ENCODE measurements at places on chromosomes 12 and 14. TPM values are rescaled to one million over a fixed set of nuclear protein-coding genes. Genes with fewer than 3 reads are reported as not detected.

The SRGAP1 gene
- 52.0 TPM for total RNA-seq

- no peak for DNase-seq
Measured at GRCh38 chr14:36683083-36683724, 21.5 kb downstream of the PAX9 start.

DNA sequence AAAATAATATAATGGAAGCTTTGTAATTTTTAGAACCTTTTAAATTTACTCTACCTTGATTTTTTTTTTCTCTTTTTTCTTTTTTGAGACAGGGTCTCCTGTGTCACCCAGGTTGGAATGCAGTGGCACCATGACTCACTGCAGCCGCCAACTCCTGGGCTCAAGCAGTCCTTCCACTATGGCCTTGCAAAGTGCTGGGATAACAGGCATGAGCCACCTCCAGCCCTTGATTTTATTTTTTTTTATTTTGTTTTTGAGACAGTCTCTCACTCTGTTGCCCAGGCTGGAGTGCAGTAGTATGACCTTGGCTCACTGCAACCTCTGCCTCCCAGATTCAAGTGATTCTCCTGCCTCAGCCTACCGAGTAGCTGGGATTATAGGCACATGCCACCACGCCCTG, 65.3 kb upstream of the TRAF3 start:
- no peak for DNase-seq

DNA sequence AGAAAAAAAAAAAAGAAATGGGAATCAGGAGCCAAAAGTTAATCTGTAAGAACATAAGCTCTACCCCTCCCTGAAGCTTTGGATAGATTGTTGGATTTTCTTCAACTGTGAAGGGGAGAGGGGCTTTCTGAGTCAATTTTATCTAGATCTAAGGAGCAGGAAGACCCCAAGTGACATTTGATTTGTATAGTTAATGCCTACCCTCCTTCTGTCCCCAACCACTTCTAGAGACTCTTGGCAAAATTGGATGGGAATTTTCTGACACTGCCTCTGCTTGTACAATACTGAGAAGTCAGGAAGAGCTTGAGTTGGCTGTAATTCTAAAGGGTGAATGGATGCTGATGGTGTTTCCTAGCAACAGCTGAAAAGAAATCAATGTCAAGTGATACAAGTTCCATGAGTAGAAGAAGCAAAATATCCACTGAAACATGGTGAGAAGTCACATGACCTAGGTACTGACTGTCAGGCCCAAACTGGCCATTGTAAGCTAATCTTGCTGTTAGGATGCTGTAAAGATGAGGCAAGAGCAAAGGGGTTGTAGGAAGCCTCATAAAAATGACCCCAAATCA, 42.2 kb downstream of the NDUFA12 start:
- no peak for DNase-seq

The GPR162 gene
- 145 TPM for total RNA-seq

The TM7SF3 gene
- total RNA-seq, result 30.3 TPM

- no peak for DNase-seq
Measured at GRCh38 chr14:53338192-53338591, 185.1 kb upstream of the DDHD1 start.

The TFCP2 gene
- total RNA-seq, result 21.7 TPM

The C14orf180 gene
- total RNA-seq, result not detected

The TEDC1 gene
- total RNA-seq, result 13.8 TPM

DNA sequence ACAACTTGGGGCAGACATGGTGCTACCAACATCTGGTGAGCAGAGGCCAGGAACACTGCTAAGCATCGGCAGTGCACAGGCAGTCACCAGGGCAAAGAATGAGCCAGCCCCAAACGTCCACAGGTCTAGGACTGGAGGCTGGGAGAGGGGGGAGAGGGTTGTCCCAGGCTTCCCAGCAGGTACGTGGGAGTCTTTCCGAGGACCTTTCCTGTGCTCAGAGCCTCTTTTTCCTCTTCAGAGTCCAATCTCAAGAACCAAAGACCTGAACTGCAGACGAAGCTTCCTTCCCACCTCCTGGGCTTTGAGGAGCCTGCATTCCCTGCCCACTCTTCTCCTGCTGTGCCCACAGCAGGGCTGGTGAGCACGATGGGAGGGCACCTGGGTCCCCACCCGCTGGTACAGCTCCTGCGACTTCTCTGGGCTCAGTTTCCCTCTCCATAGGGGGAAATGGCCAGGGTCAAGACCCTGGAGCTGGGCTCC, 48.7 kb downstream of the DLK1 start:
- DNase-seq, result no peak

DNA sequence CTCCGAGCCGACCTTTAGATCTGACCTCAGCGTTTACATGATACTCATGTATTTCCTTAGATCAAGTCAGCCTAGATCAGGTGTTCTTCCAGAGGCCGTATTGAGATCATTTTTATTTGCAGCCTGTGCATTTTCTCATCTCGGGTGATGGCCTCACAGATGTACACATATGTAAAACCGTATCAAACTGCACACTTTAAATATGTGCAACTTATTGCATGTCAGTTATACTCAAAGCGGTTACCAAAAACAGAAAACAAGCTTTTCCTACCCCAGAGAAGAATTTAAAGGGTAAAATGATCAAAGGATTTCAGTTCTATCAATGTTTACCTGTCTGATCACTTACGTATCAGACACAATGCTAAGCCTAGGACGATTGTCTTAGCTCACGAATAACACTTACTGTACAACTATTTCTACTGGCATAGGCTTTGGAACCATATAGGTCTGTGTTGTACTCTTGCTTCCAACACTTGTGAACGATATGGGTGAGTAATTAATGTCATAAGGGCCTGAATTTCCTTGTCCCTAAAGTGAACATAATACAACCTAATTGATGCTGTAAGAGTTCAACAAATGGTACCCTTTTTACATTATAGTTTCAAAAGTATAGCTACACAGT, 628 bp upstream of the LLPH start:
- DNase-seq, result no peak

GRCh38 chr12:3398196-3398789, 92.7 kb upstream of the PRMT8 start:
- DNase-seq, result no peak

The TMEM253 gene
- 0.64 TPM for total RNA-seq

- no peak for DNase-seq
Measured at GRCh38 chr12:20376984-20377383, 8.6 kb downstream of the PDE3A start.

DNA sequence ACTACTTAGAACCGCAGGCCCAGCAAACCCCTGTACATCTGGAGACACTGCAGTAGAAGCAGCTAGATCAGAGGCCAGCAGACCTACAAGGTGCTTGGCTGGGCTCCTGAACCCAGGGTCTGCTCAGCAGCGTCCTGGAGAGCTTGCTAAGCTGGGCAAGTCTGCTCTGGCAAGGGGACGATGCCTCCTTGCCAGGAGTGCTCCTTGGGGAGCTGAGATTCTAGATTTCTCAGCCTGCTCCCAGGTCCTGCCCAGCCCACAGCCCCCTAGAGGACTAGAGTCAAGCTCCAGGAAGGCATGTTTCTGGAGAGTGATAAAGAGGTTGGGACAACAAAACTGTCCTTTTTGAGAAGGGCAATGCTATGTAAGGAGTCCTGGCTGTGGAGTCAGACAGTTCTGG, 60.3 kb downstream of the HSPB8 start:
- no peak for DNase-seq

DNA sequence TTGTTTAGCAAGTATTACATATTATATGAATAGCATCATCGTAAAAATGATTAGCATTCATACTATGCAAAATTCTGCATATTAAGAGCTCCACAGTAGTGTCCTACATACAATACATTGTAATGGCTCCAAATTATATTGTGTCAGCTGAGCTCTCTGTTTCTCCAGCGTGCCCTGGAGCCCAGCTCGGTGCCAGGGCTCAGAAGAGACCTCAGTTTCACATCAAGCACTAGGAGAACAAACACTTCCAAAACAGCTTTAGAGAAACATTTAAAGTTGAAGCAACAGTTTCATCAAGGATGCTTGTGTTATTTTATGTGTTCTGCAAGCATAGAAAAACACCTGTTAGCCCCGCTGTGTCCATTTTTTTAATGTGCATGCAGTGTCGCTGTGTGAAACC, 456.9 kb downstream of the EGLN3 start:
- no peak for DNase-seq

DNA sequence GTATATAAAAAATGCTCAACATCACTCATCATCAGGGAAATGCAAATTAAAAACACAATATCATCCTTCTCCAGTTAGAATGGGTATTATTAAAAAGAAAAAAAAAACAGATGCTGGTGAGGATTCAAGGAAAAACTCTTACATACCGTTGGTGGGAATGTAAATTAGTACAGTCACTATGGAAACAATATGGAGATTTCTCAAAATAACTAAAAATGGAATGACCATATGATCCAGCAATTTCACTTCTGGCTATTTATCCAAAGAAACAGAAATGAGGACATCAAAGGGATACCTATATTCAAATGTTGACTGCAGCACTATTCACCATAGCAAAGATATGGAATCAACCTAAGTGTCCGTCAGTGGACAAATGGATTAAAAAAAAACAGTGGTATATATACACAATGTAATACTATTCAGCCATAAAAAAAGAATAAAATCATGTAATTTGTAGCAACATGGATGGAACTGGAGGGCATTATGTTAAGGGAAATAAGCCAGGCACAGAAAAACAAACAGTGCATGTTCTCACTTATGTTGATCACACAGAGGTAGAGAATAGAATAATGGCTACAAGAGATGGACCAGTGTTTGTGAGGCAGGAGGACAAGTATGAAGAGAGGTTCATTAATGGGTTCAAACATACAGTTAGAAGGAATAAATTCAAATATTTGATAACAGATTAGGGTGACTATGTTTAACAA, 14.4 kb upstream of the PRR4 start:
- no peak for DNase-seq

GRCh38 chr12:12926571-12927071, 25.3 kb downstream of the GPRC5D start:
- no peak for DNase-seq

The TMCC3 gene
- total RNA-seq, result 5.7 TPM

DNA sequence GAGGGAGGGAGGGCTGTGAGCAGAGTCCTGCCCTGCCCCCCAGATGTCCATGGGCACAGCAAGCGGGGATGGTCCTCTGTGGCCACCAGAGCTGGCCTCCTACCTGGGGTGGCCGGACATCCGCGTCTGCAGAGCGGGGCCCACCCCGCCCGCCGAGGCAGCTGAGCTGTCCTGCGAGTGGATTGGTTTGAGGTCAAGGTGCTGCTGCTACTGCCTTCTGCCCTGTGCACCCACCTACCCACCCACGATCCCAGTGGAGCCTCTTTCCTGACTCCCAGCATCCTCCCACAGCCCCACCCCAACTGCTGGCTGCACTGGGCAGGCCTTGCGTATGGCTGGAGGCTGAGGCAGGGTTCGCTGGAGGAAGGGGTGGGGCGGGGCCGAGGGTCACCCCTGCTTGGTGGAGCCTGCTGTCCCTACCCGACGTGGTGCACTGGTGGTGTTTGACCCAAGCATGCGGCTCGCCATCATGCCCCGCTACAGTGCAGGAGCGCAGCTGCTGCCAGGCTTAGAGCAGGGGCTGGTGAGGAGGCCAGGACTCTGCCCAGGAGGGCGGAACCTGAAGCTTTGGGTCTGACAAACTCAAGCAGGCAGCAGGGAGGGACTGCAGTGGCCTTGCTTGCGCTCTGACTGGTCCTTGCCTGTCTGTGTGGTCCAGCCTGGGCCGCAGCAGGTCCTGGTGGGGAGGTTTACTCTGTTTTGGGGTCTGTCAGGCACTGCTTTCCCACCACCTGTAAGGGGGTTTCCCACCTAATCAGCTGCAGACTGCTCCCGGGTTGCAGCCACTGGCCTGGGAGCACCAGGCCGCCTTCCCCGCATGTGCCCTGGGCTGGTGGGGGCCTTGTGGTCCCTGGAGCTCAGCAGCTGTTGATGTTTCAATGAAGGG, 23.7 kb downstream of the CEP170B start:
- DNase-seq, result peak; percentile 18

DNA sequence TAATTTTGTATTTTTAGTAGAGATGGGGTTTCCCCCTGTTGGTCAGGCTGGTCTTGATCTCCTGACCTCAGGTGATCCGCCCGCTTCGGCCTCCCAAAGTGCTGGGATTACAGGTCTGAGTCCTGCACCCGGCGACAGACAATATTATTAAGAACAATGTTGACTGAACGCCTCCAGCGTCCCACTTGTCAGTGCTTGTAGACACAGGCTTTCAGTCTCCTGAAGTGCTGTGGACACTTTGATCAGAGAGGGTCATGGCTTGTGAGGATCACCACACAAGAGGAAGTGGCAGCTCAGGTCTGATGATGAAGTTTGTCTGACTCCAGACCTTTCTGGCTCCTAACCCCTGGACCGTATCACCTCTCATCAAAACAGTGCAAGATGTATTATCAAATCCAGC, 114.6 kb downstream of the CHST11 start:
- no peak for DNase-seq

The P2RX2 gene
- total RNA-seq, result 4.1 TPM

DNA sequence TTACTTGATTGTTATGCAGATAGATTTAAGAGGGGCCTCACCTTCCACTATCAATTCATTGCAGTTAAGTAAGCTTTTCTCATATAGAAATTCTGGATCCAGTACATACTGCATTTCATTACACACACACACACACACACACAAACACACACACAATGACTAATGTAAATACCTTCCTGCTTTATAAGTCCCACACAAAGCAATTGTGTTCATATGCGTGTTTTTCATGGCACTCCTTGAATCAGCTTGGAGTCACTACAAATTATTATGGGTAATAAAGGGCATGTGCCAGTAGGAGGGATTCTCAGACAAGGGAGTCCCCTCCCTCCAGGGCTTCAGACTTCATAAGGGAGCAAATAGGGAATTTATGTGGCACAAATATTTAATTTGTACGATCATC, 4.5 kb downstream of the MIPOL1 start:
- no peak for DNase-seq

- DNase-seq, result no peak
Measured at GRCh38 chr12:28328967-28329366, 138.7 kb downstream of the CCDC91 start.

DNA sequence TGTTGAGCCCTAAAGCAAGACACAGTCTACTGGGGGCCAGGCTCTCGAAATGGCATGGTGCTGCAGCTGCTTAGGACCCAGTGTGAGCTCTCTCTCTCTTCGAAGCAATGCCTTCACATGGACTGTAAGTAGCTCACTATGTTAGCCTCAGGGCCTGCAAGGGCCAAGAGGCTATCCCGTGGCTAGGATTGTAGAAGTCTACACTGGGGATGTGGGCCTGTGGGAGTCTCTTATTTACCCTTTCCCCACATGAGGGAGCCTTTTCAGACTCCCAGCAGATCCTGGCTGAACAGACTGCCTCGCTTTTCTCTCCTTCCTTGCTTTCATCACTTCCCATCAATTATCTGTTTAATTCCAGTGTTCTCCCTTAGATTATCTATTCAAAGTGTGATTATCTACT, 101.4 kb downstream of the GPR65 start:
- no peak for DNase-seq

- DNase-seq, result no peak
Measured at GRCh38 chr12:62758216-62758615, 176.7 kb downstream of the PPM1H start.

The SPIC gene
- total RNA-seq, result not detected

GRCh38 chr14:49992901-49993339, 100.0 kb downstream of the ARF6 start:
- peak; percentile 40 for DNase-seq

The ATP2A2 gene
- 269 TPM for total RNA-seq

All from glutamatergic neuron (in vitro differentiated cells).